ENCODE measurements at places on chromosomes 4 and X.

- DNase-seq = peak; percentile 24
Observed at GRCh38 chrX:68490644-68491043, 8.2 kb upstream of the YIPF6 start.

GRCh38 chr4:180827232-180828009 is 1415.8 kb upstream of the TENM3 start:
- peak; percentile 51 for DNase-seq

DNA sequence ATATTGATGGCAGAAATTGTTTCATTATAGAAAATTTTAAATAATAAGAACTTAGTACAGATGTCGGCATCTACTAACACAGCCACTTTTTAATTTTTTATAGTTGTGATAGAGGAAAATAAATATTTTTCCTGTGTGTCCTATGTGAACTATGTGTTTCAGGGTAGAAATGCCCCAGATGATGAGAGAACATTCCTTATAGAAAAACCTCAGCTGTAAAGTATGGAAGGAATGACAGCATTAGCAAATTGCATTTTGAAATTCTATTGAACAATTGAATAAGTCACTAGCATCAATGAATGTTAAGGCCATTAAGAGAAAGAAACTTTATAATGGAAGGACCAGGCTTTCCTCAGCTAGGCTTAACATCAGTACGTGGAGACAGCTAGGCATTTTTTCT is 149.2 kb downstream of the CFAP299 start:
- DNase-seq = no peak

- DNase-seq = no peak
Observed at GRCh38 chr4:145665773-145666172, 14.2 kb upstream of the C4orf51 start.

GRCh38 chrX:107619885-107620322 is 8.4 kb upstream of the PRPS1 start:
- no peak for DNase-seq

- DNase-seq = no peak
Observed at GRCh38 chrX:136856551-136856950, 24.0 kb downstream of the RBMX start.

DNA sequence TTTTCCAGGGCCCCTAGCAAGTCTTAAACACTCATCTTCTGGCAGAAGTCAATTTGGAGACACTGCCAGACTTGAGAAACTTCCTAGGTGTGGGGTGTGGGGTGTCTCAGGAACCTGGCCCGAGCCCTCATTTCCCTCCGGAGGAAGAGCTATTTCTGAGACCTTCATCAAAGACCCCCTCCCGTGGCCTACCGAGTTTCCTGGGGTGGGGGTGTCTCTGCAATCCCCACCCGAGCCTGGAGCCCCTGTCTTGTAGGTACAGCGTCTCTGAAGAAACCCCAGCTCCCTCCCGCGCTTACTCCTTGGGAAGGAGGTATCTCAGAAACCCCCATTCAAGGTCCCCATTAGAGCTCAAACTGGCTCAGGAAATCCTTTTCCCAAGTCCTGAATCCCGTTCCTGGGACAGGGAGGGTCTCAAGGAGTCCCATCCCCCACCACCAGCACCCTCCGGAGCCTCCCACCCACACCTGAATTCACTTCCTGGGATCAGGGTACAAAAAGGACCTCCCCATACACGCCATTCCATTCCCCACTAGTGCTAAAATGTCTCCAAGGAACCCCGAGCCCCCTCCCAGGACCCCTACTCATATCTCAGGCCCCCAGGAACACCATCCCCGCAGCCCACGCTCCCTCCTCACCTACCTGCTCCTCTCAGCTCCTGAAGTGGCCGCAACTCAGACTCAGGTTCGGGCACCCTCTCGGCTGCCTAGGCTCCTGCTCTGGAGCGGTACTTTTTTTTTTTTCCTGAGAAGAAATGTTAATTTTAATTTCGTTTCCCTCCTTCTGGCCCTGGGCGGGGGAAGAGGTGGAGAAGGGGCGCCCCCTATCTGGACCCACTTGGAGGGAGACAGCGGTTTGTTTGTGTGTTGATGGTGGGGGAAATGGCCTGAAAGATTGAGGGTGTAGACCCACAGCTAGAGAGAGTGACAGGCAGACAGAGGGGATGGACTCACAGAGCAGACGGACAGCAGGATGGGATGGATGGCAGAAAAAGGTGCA is 1.1 kb downstream of the SLC38A5 start:
- no peak for DNase-seq

- DNase-seq = peak; percentile 75
Observed at GRCh38 chr4:146333187-146333894, 119.0 kb downstream of the REELD1 start.

- DNase-seq = no peak
Observed at GRCh38 chrX:154328646-154329045, 33.1 kb downstream of the TKTL1 start.

DNA sequence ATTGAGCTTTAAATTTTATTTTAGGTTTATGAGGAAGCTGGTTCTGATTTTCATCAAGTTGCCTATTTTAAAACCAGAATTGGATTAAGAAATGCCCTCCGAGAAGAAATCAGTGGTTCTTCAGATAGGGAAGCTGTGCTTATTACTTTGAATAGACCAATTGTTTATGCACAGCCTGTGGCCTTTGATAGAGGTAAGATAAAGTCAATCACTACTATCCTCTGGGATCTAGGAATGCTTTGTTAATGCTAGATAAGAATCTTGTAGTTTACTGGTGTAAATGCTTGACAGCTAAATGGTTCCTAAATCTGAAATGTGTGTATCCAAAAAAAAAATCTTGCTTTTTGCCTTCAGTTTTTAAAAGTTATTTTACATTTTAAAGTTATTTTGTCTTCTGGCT is 73.0 kb upstream of the ADAD1 start:
- no peak for DNase-seq

DNA sequence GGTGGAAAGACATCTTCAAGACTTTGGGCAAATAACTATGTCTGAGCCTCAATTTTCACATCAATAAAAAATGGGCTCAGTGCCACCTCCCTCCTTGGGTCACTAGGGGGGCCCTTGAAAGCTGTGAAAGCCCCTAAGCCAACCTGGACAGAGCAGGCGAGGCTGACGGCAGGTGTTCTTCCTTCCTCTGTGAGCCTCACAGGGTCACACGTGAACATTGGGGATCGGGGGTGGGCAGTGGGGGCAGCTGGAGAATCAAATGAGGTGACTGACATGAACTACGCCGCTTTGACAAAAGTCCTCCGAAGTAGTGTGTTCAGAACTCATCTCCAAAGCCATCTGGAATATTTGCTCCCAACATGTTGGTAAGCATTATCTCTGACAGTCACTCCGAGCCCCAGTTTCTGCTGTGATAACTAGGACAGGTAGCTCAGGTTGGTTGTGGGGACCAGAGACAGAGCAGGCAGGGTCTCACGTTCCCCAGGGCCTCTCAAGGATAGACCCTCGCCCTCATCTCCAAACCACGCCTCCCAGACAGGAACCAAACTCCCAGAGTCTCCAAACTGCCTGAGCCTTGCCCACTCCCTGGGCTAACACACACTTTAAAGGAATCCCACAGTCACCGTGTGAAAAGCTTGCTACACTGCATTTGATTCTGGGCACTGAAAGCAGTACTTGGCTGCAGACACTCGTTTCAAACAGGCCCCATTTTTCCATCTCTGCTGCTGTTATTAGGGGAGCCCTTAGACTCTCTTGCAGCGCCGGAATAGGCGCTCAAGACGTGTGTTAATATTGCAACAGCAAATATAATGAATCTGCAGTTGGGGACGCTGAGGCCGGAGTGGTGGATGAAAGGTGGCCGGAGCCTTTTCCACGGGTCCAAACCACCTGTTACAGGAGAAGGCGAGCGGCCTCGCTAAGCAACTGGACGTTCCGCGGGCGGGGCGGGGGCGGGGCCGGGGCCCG is 717 bp upstream of the WFS1 start:
- no peak for DNase-seq

DNA sequence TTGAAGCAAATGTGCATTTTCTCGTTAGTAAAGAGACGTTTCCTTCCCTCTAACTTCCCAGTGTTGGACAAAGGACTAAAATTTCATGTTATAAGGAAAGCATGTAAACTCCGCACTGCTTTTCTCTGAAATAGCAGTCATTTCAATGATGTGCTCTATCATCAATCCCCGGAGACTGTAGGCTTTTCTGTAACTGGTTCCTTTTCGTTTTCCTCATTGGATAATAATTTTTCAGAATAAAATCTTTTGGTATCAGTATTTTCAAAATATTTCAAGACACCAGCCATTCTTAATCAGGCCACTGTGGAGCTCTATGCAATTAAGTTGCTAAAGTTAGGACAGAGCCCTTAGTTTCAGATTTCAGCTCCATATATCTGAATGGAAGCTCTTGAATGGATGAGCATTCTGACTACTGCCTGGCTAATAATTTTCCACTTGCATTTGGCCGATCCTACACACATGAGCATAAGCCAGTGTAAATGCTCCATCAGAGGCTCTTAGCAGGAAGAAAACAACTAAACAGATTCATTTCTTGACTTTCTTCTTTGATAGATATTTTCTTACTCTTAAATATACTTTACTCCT is 157.7 kb downstream of the CHIC2 start:
- no peak for DNase-seq

GRCh38 chr4:9771034-9771433 is 10.4 kb upstream of the DRD5 start:
- DNase-seq = no peak

GRCh38 chrX:41600291-41600690 is 88.5 kb upstream of the GPR34 start:
- peak; percentile 46 for DNase-seq

GRCh38 chr4:166169111-166169510 is 296.1 kb downstream of the TLL1 start:
- DNase-seq = peak; percentile 7

- DNase-seq = no peak
Observed at GRCh38 chr4:154739111-154739510, 4.7 kb upstream of the LRAT start.

GRCh38 chrX:13338996-13339515 is 19.2 kb upstream of the ATXN3L start:
- no peak for DNase-seq

- DNase-seq = no peak
Observed at GRCh38 chrX:124895947-124896346, 423.7 kb upstream of the TEX13C start.

- DNase-seq = no peak
Observed at GRCh38 chr4:153963216-153963615, 174.3 kb upstream of the SFRP2 start.

- no peak for DNase-seq
Observed at GRCh38 chr4:147388018-147388417, 92.9 kb upstream of the EDNRA start.

DNA sequence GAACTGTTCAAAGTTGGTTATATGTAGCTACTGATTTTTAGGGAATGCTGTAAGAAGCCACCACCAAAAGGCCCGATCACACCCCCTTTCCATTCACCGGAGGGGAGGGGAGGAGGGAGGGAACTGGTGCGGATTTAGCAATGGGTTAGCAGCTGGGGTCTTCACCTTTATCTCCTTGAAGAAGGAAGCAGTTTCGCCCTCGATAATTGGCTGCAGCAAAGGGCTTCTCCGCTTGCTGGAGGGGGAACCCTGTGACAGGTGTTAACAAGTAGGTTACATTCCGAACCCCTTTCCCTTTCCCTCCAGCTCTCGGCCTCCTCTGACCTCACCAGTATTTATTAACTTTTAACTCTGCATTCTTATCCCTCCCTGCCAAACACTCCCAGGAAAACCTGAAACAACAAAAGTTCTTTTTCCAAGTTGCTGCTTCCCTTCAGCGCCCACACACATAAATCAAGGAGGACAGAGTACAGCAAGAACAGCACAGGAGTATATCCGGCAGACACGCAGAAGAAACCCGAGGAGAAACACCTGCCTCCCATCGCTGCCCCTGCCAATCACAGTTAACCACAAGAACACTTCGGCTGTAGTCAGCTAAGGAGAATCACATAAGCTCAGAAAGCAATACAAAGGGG is 39.8 kb upstream of the NAP1L5 start:
- DNase-seq = peak; percentile 39

DNA sequence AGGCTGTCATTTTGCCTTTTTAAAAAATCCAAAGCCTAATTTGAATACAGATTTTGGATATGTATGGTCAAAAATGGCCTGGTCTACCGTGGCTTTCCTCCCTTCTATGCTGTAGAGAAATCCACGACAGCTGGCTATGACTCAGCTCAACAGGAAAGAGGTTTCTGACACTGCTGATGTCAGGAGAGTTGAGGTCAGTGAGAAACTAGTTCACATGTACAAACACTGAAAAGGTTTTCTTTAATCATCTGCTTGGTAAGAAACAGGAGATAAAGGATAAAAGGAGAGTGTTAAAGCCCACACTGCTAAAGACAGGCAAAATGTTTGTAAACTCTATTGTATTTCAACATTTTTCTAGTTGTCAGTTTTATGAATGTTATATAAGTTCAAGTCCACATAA is 113.9 kb downstream of the NYX start:
- peak; percentile 71 for DNase-seq

DNA sequence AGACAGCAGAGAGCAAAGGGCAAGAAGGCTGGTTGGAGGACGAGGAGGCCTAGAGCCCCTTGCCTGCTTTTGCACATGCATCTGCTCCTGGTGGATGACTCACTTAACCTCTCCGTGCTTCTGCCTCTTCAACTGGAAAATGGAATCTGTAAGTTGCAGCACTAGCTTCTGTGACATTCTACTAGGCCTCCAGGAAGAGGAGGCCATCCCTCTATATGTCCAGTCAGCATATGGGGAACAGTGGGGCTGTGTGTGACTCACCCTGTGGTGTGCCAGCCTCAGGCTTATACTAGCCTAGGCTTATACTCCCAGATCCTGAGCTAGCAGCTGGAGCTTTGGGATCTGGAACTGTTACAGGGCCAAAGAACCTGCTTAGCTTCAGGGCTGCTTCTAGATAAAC is 36.0 kb downstream of the RTL9 start:
- no peak for DNase-seq

DNA sequence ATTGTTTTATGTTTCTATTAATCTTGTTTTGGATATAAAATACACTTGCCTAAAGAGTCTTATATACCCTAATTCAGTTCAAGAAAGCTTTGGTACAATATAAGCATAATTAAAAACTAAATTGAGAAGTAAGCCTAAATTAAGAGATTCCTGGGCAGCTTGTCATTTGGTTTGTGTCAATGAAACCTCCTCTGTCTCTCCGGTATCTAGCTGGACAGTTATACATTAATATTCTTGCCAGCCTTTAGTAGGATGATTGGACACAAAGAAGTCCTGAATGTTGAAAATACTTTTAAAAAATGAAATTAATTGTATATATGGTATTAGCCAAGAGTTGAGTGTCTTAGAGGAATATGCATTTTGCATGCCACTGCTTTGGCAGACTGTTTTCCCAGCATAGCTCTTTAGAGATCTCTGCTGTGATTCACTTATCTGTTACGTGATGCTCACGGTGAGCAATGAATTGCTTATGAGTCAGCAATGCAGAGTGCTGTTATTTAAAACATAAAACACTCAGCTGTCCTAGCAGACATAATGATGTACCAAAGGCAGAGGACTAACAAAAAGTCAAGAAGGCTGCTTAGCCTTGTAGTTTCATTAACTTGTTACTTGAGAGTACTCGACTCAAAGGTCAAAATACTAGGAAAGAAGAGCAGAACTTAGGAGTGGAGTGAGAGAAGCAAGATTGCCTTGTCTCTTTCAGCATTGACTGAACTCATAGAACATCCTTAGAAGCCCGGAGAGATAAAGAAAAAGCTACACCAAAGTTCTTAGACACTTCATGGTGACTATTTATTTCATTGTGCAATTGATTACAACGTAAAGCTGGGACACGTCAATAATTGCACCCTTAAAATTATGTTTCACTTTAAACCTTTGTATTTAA is 1296.1 kb upstream of the PCDH7 start:
- DNase-seq = peak; percentile 83

All from A172 (cell line).